ENCODE measurements at places on chromosomes 3 and 15. TPM values are rescaled to one million over a fixed set of nuclear protein-coding genes. Genes with fewer than 3 reads are reported as not detected.

The RASGRP1 gene
- total RNA-seq: 5.1 TPM

The CLCN2 gene
- 3.3 TPM for total RNA-seq

The GOLGA6A gene
- total RNA-seq: 0.07 TPM

The AEN gene
- total RNA-seq: 71.6 TPM

The GOLGA6L7 gene
- total RNA-seq: not detected

The PPP2R3A gene
- 9.6 TPM for total RNA-seq

The STRIT1 gene
- not detected for total RNA-seq

The FAM81A gene
- total RNA-seq: 0.33 TPM

The CNTN3 gene
- 7.0 TPM for total RNA-seq

The ARRDC4 gene
- 54.2 TPM for total RNA-seq

The VGLL3 gene
- 93.0 TPM for total RNA-seq

Measured in smooth muscle cell of the pulmonary artery (primary cell).